Ovary (tissue), 10 donors: ENCODE measurements at places on chromosomes 12 and 14. TPM values are rescaled to one million over a fixed set of nuclear protein-coding genes. Genes with fewer than 3 reads are reported as not detected.

- no peaks in the 10 kb centered on the region for H3K27me3 ChIP-seq
- no peaks in the 10 kb centered on the region for H3K36me3 ChIP-seq
- H3K4me3 ChIP-seq = no peak overlapping the region
- no peak overlapping the region for H3K27ac ChIP-seq
Observed at GRCh38 chr14:52025310-52025709, 36.0 kb downstream of the RTRAF start.

- DNase-seq = no peak
- no peak overlapping the region for H3K4me3 ChIP-seq
- H3K27ac ChIP-seq = no peak overlapping the region
- no peaks in the 10 kb centered on the region for H3K36me3 ChIP-seq
- no peaks in the 10 kb centered on the region for H3K27me3 ChIP-seq
Observed at GRCh38 chr14:38089123-38089522, 118.6 kb upstream of the SSTR1 start.

GRCh38 chr12:29164477-29165393, 15.7 kb downstream of the FAR2 start:
- H3K36me3 ChIP-seq = no peaks in the 10 kb centered on the region
- DNase-seq = no peak
- no peak overlapping the region for H3K27ac ChIP-seq
- H3K4me1 ChIP-seq = no peaks in the 10 kb centered on the region
- H3K27me3 ChIP-seq = no peaks in the 10 kb centered on the region
- no peak overlapping the region for H3K4me3 ChIP-seq

DNA sequence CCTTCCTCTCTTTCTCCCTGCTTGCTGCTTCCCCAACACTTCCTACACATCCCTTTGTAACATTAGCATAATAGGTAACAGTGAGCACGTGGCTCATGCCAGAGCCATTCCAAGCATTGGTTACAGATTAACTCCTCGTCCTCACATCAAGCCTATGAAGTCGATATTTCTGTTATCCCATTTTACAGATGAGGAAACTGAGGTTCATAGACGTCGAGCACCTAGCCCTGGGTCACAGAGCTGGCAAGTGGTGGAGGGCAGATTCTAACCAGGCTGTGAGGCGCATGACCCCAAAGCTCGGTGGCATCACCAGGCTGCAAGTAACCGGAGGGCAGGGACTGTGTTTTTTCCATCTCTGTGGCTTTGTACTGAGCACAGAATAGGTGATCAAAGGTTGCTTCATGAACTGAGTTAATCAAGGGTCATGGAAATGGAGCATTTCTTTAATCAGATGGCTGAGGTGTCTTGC, 5.7 kb upstream of the SERPINA1 start:
- no peak overlapping the region for H3K4me3 ChIP-seq
- DNase-seq = no peak
- H3K36me3 ChIP-seq = no peaks in the 10 kb centered on the region
- no peaks in the 10 kb centered on the region for H3K27me3 ChIP-seq
- no peak overlapping the region for H3K27ac ChIP-seq

DNA sequence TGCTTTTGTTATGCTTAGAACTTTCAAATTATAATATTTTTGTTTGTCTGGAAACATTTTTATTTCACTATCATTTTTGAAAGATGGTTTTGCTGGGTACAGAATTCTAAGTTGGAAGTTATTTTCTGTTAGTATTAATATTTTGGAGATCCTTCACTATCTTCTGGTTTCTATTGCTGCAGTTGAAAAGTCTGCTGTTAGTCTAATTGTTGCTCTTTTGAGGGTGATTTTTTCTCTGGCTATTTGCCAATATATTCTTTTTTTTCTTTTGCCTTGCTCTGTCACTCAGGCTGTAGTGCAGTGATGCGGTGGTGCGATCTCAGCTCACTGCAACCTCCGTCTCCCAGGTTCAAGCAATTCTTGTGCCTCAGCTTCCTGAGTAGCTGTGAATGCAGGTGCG, 28.2 kb upstream of the ARID2 start:
- H3K4me1 ChIP-seq = no peaks in the 10 kb centered on the region
- no peaks in the 10 kb centered on the region for H3K27me3 ChIP-seq
- H3K36me3 ChIP-seq = no peaks in the 10 kb centered on the region
- no peak for DNase-seq
- H3K27ac ChIP-seq = no peak overlapping the region
- no peak overlapping the region for H3K4me3 ChIP-seq

DNA sequence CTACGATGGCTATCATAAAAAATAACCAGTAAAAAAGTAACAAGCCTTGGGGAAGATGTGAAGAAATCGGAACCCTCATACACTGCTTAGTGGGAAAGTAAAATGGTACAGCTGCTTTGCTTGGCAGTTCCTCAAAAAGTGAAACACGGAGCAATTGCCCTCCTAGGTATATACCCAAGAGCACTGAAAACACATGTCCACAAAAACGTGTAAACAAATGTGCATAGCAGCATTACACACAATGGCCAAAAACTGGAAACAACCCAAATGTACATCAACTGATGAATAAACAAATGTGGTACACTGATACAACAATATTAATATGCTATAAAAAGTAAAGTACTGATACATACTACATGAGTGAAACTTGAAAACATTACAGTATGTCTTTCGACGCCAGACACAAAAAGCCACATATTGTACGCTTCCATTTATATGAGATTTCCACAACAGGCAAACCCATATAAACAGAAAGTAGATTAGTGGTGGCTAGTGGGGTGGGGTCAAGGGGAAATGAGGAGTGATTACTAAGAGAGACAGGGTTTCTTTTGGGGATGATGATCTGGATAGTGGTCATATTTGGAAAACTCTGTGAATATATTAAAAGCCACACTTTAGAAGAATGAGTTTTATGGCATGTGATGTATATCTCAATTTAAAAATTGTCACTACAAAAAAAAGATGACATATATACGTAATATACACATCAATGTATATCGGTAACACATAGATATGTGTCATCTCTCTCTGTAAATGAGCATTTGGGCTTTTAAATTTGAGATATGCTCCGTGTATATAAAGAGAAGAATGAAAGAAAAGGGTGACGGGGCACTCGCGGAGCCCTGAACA, 996 bp downstream of the SLC41A2 start:
- no peaks in the 10 kb centered on the region for H3K36me3 ChIP-seq
- no peaks in the 10 kb centered on the region for H3K27me3 ChIP-seq
- peak overlapping the region; percentile 61 for H3K4me3 ChIP-seq
- peaks cover 4% of the 10 kb centered on the region for H3K4me1 ChIP-seq

- no peak overlapping the region for H3K4me3 ChIP-seq
- peaks cover 12% of the 10 kb centered on the region for H3K4me1 ChIP-seq
- no peaks in the 10 kb centered on the region for H3K36me3 ChIP-seq
- H3K27me3 ChIP-seq = no peaks in the 10 kb centered on the region
- DNase-seq = no peak
Observed at GRCh38 chr12:50518090-50518489, 13.3 kb downstream of the DIP2B start.

The B4GALNT1 gene
- 0.56 TPM for total RNA-seq
